ENCODE measurements at places on chromosomes 11 and 22.

- DNase-seq = no peak
Measured at GRCh38 chr11:114057605-114058004, 1.9 kb upstream of the ZBTB16 start.

GRCh38 chr11:74775762-74776161 is 27.1 kb downstream of the RNF169 start:
- no peak for DNase-seq

- DNase-seq = no peak
Measured at GRCh38 chr11:126613272-126613671, 257.8 kb downstream of the ST3GAL4 start.

DNA sequence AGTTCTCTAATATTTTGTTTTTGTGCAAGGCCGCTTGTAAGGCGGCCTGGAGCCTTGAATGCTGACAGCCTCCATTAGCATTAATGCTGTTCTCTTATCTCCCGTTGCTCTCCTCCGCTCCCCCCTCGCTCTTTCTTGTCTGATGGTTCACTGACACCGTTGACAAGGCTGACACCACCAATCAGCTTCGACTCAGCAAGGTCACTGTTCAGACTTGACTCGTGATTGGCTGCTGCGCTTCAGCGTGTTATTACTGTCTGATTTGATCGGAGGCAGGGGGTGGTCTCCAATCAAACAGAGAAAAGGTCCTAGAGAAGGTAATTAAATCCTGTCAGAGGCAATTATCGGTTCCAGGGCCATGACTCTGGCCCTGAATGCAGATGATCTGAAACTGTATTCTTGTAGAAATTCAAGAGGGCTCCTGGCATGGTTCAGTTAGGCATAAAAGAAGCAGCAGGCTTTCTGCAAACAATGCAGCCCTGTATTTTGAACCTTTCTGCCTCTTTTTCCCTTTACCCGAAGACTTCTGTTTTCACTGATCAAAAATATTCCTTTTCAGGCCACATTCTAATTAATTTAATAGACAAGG is 49.3 kb upstream of the MPPED2 start:
- DNase-seq = no peak

DNA sequence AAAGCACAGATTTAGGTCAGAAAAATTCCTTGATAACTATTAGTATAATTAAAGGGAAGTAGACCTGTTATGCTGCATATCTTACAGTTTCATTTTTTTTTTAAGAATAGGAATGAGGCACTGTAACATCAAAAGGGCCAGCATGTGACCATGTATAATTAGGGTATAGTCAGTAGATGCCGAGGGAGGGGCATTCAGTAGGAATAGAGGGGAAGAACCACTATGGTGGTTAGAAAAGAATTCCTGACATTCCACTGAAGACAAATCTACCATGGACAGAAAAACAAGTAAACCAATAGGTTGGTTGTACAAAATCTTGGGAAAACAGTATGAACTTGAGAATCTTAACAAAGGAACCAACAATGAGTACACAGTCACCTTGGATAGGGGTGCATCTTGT is 78.4 kb upstream of the CCDC179 start:
- DNase-seq = no peak

GRCh38 chr11:118883368-118884071 is at the start of gene CXCR5:
CXCR5 (plus strand) TSS chr11:118883892; CDS start chr11:118883942, 50 bp downstream.
- DNase-seq = no peak

DNA sequence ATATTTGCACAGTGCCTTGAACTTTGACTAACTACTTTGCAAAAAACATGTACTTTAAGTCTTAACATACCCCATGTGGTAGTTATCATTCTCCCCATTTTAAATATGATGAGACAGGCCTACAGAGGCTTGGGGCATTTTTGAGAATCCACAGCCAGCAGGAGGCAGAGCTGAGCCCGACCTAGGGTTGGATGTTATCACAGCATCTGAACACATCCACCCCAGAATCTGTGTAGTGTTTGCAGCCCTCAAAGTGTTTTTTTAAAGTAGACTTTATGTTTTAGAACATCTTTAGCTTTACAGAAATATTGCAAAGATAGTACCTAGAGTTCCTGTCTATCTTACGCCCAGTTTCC is 17.6 kb downstream of the OTOG start:
- no peak for DNase-seq

DNA sequence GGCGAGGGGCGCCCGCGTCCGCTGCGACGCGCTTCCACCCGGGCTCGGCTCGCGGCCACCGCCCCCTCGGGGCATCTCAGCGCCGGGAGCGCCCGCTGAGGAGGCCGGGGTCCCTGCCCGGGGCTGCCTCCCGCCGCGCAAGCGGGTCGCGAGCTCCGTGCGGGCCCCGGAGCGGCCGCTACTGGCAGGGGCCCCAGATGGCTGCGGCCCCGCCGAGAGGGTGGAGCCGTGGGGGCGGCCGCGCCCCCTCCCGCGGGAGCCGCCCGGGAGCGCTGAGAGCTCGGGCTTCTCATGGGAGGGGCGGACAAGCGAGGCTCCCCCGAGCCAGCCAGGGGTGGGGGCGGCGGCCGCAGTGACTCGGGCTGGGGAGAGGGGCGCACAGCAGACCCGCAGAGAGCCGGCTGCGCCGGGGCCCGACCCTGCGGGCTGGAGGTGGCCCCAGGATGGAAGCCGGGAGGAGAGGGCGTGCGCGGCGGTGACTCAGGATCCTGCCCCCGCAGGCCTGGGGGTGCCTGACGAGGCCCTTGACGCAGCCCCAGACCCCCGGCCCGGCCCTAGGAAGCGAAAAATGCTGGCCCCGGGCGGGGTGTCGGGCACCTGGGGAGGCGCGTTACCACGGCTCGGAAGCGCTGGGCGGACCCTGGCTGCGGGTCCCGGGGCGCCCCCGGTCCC is 603 bp upstream of the ZFTA start:
- no peak for DNase-seq

GRCh38 chr11:112795142-112795815 is 165.9 kb upstream of the NCAM1 start:
- DNase-seq = no peak

DNA sequence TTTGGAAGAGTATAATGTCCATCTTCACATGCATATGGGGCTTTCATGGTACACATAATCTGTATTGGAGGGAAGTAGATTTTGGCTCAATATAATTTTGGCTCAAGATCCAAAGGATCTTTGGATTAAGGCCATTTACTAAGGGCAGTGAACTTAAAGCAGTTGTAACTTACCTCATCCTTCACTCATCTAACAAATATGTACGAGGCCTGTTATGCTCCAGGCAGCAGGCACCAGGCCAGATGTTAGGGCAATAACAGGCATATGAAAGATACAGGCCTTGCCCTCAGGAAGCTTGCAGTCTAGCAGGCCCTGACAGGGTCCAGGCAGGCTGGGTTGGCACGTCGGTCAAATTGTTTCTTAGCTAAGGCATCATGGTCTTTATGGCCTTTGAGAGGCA is 44.6 kb downstream of the LIF start:
- no peak for DNase-seq

DNA sequence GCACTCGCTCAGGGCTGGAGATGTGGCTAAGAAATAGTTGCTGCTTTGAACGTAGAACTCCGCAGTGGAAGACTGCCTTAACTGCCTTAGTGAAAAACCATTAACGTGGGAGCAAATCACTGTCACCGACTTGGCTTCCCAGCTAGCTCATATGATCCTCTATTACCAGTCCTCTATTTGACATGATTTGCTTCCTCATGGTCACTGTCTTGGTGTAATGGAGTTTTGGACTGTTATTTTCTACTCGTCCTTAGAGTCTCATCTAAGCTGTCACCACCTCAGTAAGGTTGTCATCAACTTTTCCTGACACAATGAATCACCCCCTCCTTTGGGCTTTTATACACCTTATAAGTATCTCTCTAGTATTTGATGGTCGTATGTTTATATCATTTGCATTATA is 167.1 kb upstream of the NARS2 start:
- no peak for DNase-seq

DNA sequence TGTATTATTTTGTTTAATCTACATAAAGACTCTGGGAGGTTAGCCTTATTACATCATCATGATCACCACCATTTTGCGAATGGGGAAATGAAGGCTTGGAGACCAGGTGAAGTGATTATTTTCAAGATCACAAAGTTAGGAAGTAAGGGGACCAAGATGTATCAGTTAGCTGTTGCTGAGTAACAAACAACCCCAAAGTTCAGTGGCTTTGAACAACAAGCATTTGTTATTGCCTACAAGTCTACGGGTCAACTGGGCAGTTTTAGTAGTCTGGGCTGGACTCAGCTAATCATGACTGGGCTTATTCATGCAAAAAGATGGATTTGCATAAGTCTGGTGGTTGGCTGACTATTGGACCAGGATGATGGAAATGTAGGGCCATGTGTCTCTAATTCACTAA is 389.2 kb downstream of the MIAT start:
- no peak for DNase-seq

- DNase-seq = no peak
Measured at GRCh38 chr22:39994566-39995392, at the start of gene FAM83F. FAM83F (plus strand) TSS chr22:39994954; CDS start chr22:39995043, 89 bp downstream.

- DNase-seq = no peak
Measured at GRCh38 chr11:86627776-86628455, 44.5 kb downstream of the ME3 start.

GRCh38 chr11:134509381-134510232 is 97.6 kb upstream of the B3GAT1 start:
- DNase-seq = peak; percentile 57

DNA sequence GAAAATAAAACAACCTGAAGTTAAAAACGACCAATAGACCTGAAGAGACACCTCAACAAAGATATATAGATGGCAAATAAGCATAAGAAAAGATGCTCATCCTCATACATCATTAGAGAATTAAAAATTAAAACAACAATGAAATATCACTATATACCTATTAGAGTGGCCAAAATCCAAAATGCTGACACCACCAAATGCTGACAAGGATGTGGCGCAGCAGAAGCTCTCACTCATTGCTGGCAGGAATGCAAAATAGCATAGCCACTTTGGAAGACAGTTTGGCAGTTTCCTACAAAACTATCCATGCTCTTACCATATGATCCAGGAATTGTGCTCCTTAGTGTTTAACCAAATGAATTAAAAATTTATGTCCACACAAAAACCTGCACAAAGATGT is 55.0 kb upstream of the APOA1 start:
- DNase-seq = no peak

DNA sequence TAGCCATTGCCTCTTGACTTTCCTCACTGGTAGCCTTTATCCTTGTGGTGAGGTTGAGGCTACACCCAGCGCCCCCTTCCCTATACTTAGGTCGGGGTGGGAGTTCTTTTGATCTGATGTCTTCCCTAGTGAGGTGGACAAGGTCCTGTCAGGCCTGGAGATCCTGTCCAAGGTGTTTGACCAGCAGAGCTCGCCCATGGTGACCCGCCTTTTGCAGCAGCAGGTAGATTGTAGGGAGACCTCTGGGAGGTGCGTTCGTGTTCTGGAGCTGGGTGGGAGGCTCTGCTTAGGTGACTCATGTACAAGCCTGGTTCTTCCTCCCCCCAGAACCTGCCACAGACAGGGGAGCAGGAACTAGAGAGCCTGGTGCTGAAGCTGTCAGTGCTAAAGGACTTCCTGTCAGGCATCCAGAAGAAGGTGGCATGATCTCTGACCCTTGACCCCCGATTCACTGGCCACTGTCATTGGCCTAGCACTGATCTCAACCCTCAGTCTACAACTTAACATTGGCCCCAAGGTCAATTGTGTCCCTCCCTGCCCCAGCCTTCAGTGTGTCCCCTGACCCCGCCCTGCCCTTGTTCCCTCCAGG is 4.9 kb downstream of the INPPL1 start:
- no peak for DNase-seq

- DNase-seq = no peak
Measured at GRCh38 chr22:25366408-25366807, 147.0 kb downstream of the CRYBB2 start.

DNA sequence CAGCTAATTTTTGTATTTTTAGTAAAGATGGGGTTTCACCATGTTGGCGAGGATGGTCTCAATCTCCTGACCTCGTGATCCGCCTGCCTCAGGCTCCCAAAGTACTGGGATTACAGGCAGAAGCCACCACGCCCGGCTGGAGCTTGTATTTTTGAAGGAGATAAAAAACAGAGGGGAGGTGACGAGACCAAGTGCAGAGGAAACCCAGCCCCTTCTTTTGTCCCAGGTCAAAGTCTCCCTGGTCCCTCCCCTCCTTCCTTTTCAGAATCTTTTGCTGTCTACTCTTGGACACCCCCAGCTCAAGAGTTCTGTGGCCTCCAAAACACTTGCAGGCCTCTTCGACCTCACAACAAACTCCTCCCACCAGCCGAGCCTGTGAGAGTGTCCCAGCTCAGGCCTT is 12.2 kb upstream of the TMEM184B start:
- DNase-seq = no peak

All from cardiac septum (tissue), 1 donor.